ENCODE measurements at places on chromosomes 7 and 10.
A peak's percentile ranks its signal among the peaks of the same experiment; 100 is the strongest.

DNA sequence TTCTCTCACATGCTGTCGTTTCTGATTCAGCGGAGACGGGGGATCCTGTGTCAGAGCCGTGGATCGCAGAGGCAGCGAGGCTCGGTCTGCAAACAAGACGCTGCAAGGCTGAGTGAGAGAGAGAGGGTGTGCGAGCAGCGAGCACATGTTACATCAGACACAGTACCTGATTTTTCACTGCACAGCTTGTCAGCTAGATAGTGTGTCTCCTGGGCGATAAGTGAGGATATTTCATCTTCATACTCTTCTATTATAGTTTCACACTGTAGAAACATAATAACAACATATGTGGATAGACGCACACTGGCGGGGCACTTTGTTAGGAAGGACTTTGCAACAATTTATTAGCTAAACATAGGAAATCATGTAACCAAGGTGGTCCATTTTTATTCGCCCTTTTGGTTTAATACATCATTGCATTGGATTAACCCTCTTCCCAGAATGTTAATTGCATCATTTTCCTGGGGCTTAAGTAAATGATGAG lies 39.5 kb downstream of the CNPY1 start:
- DNase-seq, result peak; percentile 7

- DNase-seq, result no peak
These were observed 271.3 kb downstream of the STK31 start for GRCh38 chr7:23981314-23981713.

DNA sequence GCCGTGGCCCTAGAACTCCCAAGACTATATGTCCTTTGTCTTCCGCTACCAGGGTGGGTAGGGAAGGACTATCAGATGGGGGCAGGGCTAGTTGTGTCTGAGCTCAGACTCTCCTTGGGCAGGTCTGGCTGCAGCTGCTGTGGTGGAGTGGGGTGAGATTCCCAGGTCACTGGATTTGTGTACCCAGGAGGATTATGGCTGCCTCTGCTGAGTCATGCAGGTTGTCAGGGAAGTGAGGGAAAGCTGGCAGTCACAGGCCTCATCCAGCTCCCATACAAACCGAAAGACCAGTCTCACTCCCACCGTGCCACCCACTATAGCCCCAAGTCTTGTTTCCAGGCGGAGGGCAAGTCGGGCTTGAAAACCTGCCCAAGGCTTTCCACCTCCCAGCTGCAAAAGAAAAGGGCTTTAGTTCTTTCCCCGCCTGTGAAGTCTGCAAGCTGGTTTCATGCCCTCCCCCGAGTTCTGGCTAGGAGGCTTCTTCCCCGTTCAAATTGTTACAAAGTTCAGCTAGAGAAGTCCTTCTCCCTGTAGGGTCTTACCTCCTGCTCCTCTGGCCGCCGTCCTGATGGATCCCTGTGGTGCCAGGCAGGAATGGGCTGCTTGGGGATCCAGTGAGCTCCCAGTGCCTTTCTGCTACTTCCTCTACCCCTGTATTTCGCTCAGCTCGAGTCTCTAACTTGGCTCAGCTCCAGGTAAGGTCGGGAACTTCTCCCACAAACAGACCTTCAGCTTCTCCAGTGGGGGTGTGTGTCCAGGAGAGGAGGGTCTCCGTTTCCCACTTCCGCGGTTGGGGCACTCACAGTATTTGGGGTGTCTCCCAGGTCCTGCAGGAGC lies 106.8 kb upstream of the FGL2 start:
- DNase-seq, result no peak

DNA sequence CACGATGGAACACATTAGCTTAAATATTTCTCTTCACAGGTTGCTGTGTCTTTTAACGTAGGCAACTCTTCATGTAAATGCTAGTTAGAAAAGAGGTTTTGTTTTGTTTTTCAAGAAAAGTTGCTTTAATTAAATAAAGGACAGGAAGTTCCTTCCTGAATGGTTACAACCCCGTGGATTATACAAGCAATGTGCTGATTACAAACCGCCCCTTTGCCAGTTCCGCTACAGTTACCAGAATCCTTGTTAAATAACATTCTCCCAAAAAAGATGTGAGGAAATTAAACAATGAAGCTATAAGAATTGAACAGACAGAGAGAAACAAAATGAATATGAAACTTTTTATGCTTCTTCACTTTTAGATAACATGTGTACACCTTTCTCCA lies 75.1 kb downstream of the LYZL2 start:
- no peak for DNase-seq

- peak; percentile 17 for DNase-seq
These were observed 12.0 kb upstream of the PARP12 start for GRCh38 chr7:140074780-140075179.

- DNase-seq, result no peak
These were observed 23.3 kb downstream of the MACC1 start for GRCh38 chr7:20193873-20194272.

DNA sequence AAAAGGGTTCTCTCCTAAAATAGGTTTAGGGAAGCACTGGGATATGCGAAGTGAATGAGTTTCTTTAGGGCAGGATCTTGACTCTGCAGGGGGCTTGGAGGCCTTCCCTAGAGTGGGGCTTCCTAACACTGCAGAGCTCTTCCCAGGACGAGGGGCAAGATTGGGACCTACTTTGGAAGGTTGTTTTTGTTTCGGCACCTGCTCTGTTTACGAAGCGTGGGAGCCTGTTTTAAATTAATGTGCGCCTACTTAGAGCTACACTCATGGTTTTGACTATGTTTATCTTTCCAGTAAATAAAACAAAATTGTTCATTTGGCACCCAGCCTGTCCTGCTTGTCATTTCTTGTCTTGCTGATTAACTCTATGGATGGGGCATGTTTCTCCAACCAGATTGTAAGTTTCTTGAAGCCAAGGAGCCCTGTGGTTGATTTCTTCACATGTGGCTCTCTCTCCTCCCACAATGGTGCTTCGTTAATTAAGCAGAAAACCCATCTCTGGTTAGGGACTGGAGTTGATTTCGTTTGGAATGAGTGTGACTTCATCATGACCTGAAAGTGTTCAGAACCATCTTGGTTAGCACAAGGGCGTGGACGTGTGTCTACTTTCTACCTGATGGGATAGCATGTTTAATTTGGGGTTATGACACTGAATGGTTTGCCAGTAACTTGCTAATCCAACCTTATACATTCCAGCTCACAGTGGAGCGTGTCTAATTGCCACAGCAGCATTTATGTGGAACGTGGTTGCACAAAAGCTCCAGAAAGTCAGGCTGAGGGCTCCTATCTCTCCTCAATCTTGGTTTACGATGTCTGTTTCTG lies 98.1 kb downstream of the TCF7L2 start:
- peak; percentile 31 for DNase-seq

DNA sequence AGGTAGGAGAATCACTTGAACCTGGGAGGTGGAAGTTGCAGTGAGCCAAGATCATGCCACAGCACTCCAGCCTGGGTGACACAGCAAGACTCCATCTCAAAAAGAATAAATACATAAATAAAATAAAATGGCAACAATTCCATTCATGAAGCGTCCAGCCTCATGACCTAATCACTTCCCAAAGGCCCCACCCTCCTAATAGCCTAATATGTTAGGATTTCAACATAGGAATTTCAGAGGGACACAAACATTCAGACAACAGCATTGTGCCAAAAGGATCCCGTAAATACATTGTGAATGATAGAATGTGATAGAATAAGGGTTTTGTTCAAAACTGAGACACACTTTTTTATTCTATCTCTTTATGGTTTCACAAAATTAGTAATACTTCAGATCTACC lies 90.3 kb downstream of the FAM107B start:
- no peak for DNase-seq

GRCh38 chr7:29146888-29147609 lies 712 bp upstream of the CPVL start:
- no peak for DNase-seq

- no peak for DNase-seq
These were observed 645.0 kb upstream of the GALNT17 start for GRCh38 chr7:70486977-70487376.

- no peak for DNase-seq
These were observed 109.1 kb upstream of the SAMD8 start for GRCh38 chr10:75002351-75002725.

DNA sequence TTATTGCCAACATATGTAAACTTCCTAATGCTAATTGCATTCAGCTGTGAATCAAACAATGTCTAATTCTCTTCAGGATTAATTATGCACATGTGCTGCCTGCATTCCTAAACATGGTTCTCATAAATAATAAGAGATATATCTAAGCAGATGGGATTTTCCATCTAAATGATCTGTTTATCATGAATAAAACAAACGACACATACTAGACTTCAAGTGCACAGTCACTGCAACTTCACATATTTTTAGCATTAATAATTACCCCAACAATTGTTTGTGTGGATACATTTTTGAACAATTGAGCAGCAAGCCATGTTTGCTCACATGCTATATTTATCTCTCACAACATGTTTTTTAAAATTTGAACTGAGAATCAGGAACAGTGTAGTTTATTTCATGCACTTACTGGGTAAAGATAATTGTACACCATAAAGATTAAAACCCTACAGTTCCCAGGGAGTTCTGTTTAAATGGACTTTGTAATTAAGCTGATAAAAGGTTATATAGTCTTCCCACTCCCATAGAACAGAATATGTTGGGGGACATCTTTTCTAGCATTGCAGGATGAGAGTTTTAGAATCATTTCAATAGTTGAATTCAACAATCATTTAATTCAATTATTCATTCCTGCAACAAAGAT lies 378.5 kb downstream of the MDFIC start:
- peak; percentile 44 for DNase-seq

GRCh38 chr7:30465046-30465810 lies 13.4 kb downstream of the NOD1 start:
- no peak for DNase-seq

DNA sequence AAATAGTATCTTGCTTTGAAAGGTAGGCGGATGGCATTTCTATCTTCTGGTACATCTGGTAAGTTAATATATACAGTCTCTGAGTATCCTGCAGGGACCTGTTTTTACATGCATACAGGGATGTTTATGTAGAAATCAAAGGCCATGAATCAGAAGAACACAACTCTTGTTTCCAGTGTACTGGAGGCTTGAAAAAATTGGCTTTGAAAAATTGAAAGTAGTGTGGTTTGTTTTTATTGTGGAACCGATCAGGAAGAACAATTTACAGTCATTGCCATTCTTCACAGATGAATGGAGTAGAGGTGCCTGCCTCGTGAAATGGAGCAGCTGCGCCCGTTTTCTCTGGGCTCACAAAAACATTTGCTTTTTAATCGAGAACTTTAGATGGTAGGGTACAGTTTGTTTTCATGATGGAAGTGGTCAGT lies 54.0 kb upstream of the RPA3 start:
- DNase-seq, result no peak

DNA sequence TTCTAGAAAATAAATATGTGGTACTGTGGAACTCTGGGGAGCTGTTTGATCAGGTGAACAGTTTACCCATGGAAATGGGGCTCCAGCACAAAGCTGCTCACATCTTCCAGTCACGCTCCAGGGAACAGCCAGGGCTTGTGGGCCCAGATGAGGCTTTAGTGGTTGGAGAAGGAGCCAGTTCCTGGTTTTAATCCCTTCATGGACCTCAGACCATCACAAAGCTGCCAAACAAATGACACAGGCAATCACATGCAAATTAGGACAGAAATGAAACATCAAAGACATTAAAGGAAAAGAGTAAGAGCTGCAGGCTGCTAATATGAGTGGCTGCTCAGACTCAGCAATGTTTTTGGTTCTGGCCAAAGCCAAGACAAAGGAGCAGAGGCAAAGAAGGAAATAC lies 2.2 kb upstream of the ATP6V0E2 start:
- DNase-seq, result no peak

DNA sequence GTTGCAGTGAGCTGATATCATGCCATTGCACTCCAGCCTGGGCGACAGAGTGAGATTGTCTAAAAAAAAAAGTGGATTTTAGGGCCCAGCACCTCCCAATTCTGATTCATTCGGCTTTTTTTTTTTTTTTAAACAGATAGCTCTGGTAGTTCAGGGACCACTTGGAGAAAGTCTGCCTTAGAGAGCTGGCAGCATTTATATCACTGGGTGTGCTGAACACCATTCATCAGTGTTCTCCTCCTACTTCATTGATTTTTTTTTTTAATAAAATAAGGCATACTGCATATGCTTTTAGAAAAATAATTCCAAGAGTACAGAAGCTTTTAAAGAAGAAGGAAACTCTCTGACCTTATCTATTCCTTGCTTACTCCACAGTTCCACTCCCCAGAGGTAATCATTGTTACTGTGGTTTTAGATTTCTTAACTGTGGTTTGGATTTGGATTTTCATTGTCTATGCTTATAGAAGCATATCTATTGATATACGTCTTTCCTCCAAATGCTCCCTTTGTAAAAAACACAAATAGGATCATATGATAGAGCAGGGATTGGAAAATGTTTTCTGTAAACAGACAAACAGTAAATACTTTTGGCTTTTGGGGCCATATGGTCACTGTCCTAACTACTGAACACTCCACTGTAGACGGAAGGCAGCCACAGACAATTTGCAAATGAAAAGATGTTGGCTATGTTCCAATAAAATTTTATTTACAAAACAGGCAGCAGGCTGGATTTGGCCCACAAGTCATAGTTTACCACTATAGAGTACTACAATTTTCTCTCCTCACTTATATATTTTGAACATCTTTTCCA lies 21.1 kb upstream of the SAR1A start:
- peak; percentile 62 for DNase-seq

DNA sequence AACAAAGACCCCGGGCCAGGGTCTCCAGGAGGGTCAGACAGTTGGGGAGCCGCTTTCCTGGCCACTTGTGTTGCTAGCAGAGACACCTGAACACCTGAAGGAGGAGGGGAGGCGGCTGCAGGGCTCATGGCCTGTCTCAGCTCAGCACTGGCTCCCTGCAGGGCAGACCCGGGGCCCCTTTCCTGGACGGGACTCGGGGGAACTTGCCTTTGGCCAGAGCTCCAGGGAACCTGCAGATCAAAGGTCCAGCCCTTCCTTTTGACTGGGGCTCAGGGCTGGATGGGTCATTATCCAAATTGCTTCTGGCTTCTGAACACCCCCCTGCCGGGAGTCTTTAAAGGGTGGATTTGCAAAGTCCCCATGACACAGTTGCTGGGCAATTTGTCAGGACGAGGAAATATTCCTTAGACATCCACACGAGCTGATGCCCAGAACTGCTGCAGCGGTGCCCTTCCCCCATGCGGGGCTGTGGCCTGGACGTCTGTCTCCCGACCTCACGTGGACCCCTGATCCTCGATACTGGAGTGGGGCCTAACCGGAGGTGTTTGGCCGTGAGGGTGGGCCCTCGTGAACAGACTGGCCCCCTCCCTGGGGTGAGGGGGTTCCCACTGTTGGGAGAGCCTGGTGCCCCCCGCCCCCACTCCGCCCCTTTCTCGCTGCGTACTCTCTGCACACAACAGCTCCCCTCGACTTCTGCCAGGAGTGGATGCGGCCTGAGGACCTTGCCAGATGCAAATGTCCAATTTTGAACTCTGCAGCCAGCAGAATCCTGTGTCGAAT lies 194.3 kb downstream of the ELFN1 start:
- no peak for DNase-seq
